ENCODE measurements at places on chromosomes 5 and 9.

- no peak for DNase-seq
These were observed 91.3 kb upstream of the ZNF366 start for GRCh38 chr5:72598401-72599064.

DNA sequence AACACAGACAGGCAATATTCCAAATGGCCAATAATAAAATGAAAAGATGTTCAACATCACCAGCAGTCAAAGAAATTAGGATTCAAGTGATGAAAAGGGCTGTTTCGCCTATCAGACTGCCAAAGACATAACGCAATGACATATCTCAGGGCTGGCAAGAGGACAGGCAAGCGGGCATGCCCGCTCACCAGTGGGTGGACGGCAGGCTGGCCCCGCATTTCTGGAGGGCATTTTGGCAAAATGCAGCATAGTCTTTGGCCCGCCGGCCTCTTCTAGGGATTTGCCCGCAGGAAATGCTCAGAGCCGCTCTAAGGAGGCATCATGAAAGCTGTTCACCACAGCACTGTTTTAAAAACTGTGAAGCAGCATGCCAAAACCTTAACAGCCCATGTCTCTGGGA is 1.4 kb upstream of the PPP1R26 start:
- DNase-seq: no peak

GRCh38 chr9:81396528-81396927 is 292.8 kb downstream of the TLE1 start:
- DNase-seq: no peak

GRCh38 chr5:80090884-80091166 is 55.7 kb downstream of the THBS4 start:
- no peak for DNase-seq

GRCh38 chr9:105541838-105542237 is 16.1 kb upstream of the FKTN start:
- no peak for DNase-seq

GRCh38 chr5:15012061-15012460 is 140.5 kb upstream of the ANKH start:
- DNase-seq: no peak
